ENCODE measurements at places on chromosomes 13 and 19.

GRCh38 chr13:85529218-85529594, 270.0 kb downstream of the SLITRK6 start:
- no peak for DNase-seq

DNA sequence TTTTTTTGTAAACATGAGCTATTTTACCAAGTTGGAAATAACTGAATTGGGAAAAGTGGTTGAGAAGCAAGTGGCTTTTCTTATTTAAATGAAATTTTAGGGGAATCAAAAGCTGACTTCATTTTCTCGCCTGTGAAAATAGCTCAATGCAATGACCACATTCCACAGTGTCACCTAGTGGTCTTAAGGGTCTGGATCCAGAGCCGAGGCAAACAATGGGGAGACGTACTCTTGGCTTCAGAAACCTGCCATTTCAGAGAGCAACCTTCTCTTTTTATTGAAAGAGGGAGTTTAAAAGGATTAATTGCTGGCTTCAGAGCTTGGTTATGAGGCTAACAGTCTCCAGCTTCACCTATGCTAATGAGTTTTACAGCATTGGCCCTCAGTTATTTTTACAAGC, 39.7 kb upstream of the RXFP2 start:
- no peak for DNase-seq

DNA sequence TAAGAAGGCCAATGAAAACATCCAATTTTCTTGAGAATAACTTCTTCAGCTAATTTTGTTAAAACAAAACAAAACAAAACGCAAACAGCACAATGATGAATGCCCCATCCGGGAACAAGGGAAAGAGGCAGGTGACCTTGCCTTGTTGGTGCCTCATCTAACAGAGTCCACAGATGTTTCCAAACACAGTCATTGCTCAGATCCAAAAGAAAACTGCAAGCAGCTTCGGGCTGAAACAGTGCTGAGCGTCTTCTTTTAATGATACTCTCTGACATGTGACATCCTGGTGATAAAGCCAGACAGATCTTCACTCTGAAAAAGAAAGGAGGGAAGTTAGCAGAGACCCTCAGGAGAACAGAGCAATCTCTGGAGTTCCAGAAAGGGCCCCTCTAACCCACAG, 30.4 kb downstream of the IRS2 start:
- DNase-seq, result no peak

GRCh38 chr13:107275945-107276614, 708.1 kb upstream of the ARGLU1 start:
- DNase-seq, result no peak

DNA sequence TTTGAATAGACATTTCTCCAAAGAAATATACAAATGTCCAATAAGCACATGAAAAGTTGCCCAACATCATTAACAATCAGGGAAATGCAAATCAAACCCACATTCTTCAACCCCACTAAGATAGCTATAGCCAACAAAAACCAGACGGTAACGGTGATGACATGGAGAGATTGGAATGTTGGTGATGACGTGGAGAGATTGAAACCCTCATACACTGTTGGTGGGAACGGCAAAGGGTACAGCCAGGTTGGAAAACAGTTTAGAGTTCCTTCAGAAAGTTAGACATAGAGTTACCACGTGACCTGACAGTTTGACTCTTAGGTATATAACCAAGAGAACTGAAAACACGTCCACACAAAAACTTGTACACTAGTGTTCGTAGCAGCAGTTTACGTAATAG, 48.1 kb downstream of the TNFRSF19 start:
- no peak for DNase-seq
